Small intestine (tissue), 16 donors: ENCODE measurements at places on chromosomes 2 and 18. TPM values are rescaled to one million over a fixed set of nuclear protein-coding genes. Genes with fewer than 3 reads are reported as not detected.

DNA sequence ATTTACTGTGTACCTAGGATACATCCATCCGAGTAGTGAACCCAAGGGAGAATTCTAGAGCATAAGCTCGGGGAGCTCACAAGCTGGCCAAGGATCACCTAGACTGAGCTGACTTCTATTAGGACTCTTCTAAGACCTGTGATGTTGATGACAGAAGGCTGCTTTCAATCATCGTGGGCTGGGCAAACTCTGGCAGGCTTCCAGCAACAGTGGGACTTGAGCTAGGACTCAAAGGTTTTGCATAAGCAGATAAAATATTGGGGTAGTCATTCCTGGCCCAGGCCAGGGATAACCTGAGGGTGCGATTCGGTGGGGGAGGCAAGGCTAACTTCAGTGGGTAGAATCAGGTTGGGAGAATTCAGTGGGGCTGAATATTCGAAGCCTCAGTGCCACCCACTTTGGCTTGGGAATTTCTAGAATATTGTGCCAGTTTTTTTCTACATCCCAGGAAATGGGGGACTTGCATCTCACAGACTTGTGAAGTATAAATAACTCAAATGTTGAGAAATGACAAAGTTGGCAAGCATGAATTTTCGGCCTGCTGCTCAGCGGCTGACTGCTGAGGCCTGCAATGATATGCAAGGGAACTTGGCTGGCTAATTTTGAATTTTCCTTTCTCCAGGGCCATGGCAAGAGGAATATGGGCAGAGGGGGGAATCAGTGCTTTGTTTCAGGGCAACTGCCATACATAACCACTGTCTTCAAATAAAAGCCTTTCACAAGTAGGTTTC lies 274.3 kb downstream of the PRKCE start:
- no peak for DNase-seq

The AKAIN1 gene
- polyA plus RNA-seq = 0.22 TPM

The KIF5C gene
- polyA plus RNA-seq = 4.3 TPM

The ZNF892 gene
- not detected for polyA plus RNA-seq
